ENCODE measurements at places on chromosomes 12 and 14. TPM values are rescaled to one million over a fixed set of nuclear protein-coding genes. Genes with fewer than 3 reads are reported as not detected.

Gene MYL6
- total RNA-seq, result 650 TPM

Gene TSHR
- 0.92 TPM for total RNA-seq

Gene FAM90A1
- total RNA-seq, result not detected

Gene RFLNA
- total RNA-seq, result 8.8 TPM

Gene CCDC60
- total RNA-seq, result 1.4 TPM

Gene LHX5
- 4.8 TPM for total RNA-seq

Gene KRT86
- 0.46 TPM for total RNA-seq

Gene KCNJ8
- 7.2 TPM for total RNA-seq

Gene SMOC1
- total RNA-seq, result 33.7 TPM

Gene AICDA
- total RNA-seq, result not detected

Gene NANOG
- not detected for total RNA-seq

Gene ADAM20
- total RNA-seq, result 3.7 TPM

Gene OR4E2
- total RNA-seq, result not detected

Gene ABCC9
- total RNA-seq, result 22.8 TPM

Gene HPD
- total RNA-seq, result not detected

Gene SLC25A21
- 2.1 TPM for total RNA-seq

Gene GYS2
- not detected for total RNA-seq

Gene TMEM119
- total RNA-seq, result 2.8 TPM

Gene KRT72
- 0.23 TPM for total RNA-seq

Gene TMEM132C
- 8.1 TPM for total RNA-seq

Gene YAF2
- 62.5 TPM for total RNA-seq

Gene SYNDIG1L
- 32.8 TPM for total RNA-seq

Gene PDE3A
- total RNA-seq, result 15.5 TPM

Gene MBIP
- total RNA-seq, result 42.4 TPM

Gene KRT74
- total RNA-seq, result not detected

Gene KRT78
- total RNA-seq, result not detected

Gene GPR132
- total RNA-seq, result 0.46 TPM

Gene TMEM253
- total RNA-seq, result not detected

Gene CCDC198
- total RNA-seq, result 1.2 TPM

Gene LRTM2
- total RNA-seq, result 11.3 TPM

Gene METAP2
- 51.0 TPM for total RNA-seq

Gene PLEK2
- 0.69 TPM for total RNA-seq

Gene PIANP
- total RNA-seq, result 4.4 TPM

Gene SIX1
- 0.46 TPM for total RNA-seq

Gene TMEM229B
- 35.1 TPM for total RNA-seq

Gene CYP27B1
- total RNA-seq, result not detected

Gene DCN
- 39.4 TPM for total RNA-seq

Gene SYCP3
- 0.46 TPM for total RNA-seq

Gene GRIP1
- 69.2 TPM for total RNA-seq

Gene CDCA3
- total RNA-seq, result 6.2 TPM

Gene ACAD10
- 22.8 TPM for total RNA-seq

Gene VDR
- 0.23 TPM for total RNA-seq

Gene KRT1
- total RNA-seq, result 0.46 TPM

Gene SMIM41
- not detected for total RNA-seq

Gene P2RX2
- not detected for total RNA-seq

Gene CLMN
- 3.2 TPM for total RNA-seq

Gene CELA1
- not detected for total RNA-seq

Gene PLEKHG7
- not detected for total RNA-seq

Gene IAPP
- not detected for total RNA-seq

Gene KLRC3
- total RNA-seq, result 5.5 TPM

Gene STAC3
- 1.4 TPM for total RNA-seq

Gene DHRS4L2
- 3.7 TPM for total RNA-seq

Gene NELL2
- 462 TPM for total RNA-seq

Gene PRIM1
- total RNA-seq, result 21.9 TPM

Gene E2F7
- 2.3 TPM for total RNA-seq

Gene FAM186B
- not detected for total RNA-seq

Gene RACGAP1
- 37.8 TPM for total RNA-seq

Gene DNAL1
- total RNA-seq, result 38.5 TPM

Gene FAIM2
- 59.1 TPM for total RNA-seq

Measured in diencephalon (tissue), 1 donor.